ENCODE measurements at places on chromosomes 2 and 18.

- DNase-seq: peak; percentile 48
These were observed 125.8 kb upstream of the HNMT start for GRCh38 chr2:137838255-137839092.

GRCh38 chr18:10689236-10690034 lies 163.6 kb downstream of the NAPG start:
- no peak for DNase-seq

DNA sequence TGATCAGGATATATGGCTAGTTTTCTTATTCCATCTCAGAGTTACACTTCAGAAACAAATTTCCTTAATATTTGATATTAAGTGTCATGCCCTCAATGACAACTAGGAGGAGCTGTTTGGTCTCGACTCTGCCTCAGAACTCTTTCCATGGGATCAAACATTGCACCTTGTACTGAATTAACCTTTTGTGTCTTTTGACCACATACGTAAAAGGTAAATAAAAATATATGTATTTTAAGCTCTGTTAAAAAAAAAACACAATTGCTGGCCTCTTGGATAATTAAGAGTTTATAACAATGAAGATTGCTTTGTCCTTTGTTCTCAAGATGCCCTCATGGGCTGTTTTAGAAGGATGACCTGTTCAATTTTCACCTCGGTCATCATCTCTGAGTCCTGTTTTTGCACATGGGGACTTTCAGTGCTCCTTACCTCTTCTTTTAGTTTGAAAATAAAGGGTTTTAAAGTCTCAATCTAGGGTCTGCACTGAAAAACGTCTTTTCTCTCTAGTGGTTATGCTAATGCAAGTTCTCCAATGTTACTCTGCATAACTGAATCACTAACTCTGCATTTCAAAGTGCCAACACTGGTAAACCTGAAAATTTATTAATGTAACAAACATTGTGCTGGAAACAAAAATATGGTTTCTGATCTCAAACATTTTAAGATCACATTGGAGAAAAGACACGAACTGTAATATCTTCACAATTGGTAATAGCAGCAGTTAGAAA lies 18.8 kb upstream of the FN1 start:
- peak; percentile 29 for DNase-seq

DNA sequence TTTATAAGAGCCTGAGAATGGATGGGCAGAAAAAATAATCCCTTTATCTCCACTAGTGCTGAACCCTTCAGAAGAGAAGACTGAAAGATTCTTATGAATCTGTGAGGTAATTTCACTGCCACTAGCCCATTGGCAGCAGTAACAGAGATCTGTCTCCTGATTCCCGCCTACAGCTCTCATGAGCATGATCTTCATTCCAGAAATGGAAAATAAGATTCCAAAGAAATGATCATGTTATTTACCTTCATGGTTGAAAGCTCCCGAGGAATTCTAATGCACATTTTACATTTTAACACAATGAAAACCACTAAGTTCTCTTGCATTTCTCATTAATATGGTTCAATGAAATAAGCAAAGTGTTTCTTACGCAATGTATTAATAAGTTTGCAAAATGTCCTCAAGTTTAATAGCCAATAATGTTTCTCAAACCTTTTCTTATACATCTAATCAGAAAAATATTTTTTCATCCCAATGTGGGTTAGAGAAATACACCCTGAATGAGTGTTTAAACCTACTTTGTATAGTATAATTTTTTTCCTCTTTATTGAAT lies 905.6 kb downstream of the TMEM182 start:
- no peak for DNase-seq

DNA sequence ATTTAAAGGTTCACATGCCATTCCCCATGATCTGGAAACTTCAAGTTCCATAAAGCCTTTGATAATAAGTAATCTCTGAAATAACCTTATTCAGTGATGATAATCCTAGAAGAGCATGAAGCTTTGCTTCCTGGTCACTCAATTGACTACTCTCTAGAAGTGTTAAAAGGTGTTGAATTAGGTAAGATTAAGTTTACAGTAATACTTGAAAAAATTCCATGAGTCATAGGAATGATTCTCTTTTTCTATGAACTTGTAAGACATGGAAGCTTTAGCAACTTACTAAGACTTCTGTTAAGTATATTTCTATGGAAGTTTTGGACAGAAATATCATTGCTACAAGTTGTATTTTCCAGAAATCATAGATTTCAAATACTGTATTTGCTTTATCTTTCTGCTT lies 100.6 kb downstream of the MYO1B start:
- DNase-seq: no peak

- no peak for DNase-seq
These were observed 139.9 kb upstream of the MEX3C start for GRCh38 chr18:51337406-51337805.

GRCh38 chr2:173989884-173990215 lies 24.7 kb upstream of the SP3 start:
- no peak for DNase-seq

GRCh38 chr2:170354855-170355780 lies 177.2 kb downstream of the MYO3B start:
- DNase-seq: no peak
